ENCODE measurements at places on chromosomes 11 and 22. TPM values are rescaled to one million over a fixed set of nuclear protein-coding genes. Genes with fewer than 3 reads are reported as not detected.

DNA sequence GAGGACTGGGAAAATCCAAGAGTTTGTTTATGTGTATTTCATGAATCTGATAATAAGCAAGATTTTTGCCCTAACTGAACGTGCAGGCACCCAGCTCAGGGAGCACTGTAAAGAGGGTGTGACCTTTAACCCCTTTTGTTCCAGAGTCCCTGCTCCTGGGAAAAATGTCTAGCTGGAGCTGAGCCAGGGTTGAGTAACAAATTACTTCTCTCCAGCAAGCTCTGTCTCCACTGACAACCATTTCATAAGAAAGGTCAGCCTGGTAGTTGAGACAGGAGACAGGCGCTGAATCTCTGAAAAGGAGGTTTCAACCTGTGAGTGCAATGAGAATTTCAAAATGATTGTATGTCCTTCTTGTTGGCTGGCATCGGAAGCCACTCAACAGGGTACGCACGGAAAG, 156.4 kb upstream of the NARS2 start:
- DNase-seq, result no peak

DNA sequence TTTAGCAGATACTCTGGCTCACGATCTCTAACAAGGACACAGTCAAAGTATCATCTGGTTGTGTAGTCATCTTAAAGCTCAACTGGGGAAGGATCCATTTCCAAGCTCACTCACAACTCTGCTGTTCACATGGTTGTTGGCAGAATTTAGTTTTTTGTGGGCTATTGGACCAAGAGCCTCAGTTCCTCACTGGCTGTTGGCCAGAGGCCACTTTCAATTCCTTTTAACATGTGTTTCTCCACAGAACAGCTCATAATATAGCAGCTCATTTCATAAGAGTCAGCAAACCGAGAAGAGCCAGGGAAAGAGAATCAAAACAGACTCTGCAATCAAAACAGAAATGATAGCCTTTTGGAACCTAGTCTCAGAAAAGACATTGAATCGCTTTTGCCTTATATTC, 22.6 kb downstream of the IZUMO1R start:
- DNase-seq, result no peak

DNA sequence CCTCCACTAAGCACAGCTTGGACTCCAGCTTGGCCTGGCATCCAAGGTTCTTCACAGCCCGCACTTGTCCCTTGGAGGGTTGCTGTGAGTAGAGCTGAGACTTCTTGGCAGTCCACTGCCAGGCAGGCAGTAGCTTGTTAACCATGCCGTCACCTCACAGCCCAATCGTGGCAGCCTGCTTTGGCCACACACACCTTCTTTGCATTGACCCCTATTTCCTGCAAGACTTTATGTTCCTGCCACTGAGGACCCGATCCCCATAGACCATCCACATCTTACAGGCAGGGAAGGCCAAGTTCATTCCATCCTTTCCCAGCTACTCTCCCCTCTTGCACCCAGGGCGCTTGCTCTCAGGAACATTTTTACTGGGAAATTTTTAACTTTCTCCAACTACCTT, 2.5 kb upstream of the PYGM start:
- DNase-seq, result no peak

Gene NXPE4
- not detected for total RNA-seq

Gene CATSPER1
- 0.75 TPM for total RNA-seq

DNA sequence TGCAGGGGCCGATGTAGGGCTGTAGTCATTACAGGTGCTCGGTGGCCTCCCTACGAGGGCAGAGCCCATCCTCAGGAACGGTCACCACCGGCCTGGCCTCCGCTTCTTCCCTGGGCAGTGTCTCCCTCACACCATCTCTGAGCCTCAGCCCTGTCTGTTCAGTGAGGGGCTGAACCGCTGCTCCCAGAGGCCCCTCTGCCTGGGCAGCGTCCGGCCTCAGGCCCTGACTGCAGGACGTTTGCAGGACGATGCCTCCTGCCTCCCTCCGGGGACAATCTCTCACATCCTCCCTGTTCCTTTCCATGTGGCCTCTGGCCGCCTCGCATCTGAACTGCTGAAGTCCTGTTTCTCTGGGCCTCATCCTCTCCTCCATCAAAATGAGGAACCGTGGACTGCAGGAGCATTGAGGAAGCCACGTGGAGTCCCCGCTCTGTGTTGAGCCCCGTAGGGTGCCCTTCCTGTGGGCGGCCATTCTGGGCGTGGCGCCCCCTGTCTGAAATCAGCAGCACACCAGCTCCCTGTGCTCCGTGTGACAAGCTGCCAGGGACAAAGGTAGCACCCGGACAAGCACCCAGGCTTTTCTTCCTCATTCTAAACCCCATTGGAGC, 933.5 kb downstream of the BRD1 start:
- DNase-seq, result no peak

DNA sequence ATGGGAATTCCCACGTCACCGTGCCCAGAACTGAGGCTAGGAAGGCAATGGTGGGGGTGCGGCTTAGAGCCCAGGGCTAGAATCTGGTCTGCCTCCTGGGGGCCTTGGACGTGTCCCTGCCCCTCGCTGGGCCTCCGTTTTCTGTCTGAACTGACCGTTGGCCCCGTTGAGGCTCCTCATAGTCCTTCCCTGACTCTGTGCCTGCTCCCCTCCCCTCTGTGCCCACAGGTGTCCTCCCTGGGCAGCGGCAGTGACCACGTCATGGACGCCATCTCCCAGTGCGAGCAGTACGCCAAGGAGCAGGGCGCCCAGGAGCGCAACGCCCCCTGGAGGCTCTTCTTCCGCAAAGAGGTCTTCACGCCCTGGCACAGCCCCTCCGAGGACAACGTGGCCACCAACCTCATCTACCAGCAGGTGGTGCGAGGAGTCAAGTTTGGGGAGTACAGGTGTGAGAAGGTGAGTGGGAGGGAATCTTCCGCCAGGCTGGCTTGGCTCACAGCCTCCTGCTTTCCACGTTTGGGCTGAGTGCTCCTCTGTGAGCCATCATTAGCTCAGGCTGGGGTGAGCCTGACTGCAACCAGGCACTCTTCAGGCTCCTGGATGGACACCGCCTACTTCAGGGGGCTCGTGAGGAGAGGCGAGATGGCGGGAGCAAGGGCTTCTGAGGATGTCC, 63.9 kb downstream of the MYO7A start:
- no peak for DNase-seq

DNA sequence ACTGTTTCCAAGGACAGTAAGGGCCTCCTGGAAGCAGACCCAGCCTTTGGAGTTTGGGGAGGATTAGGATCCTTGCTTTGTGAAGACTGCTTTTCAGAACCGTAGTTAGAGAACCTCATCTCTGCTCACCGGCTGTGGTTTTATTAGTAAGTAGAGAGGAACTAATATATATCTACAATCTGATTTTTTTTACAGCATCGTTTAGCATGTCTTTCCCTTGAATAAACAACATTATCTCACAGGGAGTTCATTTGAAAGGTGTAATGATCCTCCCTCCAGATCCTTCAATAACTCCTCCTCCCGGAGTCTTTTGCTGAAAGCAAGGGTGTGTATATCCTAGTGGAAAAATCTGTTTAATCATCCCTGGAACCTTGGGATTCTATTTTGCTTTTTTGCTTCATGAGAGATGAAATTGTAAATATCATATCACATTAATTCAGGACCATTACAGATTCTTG, 132.7 kb downstream of the DBX1 start:
- no peak for DNase-seq

DNA sequence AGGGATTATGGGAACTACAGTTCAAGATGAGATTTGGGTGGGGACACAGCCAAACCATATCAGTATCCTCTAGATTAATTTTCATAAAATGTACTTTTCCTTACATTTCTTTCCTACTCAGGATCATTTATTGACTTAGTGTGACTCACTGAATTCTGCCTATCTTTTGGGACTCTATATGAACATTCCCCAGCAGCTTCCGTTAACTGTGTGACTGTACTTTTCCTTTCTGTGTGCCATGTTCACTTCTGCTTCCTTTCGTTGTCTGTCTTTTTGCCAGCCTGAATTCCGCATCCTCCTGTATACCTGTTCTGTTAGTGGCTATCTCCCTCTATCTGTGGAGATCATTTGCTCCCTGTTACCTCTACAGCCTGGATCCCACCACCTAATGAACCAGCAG, 48.8 kb downstream of the SPECC1L start:
- no peak for DNase-seq

DNA sequence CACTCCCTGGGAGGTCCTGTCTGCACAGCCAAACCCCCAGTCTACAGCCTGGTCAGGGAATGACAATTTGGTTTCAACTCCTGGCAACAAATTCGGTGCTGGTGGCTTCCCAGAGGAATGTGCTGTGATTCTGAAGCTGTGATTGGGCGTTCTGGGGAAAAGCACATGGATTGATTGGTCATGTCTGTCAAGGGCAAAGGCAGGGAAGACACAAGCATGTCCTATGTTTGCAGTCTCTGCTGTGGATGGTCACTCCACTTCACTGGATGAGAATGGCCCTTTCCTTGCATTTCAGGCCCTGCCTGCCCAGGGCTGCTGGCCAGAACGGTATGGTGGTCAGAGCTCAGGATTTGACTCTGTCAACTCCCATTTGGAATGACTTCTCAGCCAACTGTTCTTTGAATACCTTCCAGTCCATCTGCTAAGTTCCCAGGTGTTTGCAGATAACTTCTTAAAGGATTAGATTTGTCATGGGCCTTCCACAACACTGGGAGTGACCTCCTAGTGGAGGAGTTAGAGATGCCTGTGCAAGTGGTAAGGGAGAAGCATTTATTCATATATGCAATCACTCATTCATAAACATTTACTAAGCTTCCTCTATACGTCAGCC, 42.7 kb downstream of the SGSM1 start:
- no peak for DNase-seq

DNA sequence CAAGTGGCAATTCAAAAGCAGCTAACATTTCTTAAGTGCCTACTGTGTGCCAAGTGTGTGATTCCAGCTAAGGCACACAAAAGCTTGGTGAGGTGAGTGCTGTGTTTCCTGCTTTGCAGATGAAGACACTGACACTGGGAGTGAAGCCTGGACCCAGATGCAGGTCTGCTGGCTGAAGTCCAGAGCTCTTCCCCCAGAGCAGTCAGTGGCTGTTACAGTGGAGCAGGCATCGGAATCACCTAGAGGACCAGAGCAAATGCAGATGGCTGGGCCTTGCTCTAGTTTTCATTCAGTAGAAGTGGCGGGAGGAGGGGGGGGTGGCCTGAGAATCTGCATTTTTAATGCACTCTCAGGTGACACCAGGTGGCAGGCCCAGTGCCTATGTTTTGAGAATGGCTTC, 342.3 kb downstream of the CADM1 start:
- DNase-seq, result no peak

GRCh38 chr11:19929147-19929546, 216.5 kb downstream of the NAV2 start:
- no peak for DNase-seq

DNA sequence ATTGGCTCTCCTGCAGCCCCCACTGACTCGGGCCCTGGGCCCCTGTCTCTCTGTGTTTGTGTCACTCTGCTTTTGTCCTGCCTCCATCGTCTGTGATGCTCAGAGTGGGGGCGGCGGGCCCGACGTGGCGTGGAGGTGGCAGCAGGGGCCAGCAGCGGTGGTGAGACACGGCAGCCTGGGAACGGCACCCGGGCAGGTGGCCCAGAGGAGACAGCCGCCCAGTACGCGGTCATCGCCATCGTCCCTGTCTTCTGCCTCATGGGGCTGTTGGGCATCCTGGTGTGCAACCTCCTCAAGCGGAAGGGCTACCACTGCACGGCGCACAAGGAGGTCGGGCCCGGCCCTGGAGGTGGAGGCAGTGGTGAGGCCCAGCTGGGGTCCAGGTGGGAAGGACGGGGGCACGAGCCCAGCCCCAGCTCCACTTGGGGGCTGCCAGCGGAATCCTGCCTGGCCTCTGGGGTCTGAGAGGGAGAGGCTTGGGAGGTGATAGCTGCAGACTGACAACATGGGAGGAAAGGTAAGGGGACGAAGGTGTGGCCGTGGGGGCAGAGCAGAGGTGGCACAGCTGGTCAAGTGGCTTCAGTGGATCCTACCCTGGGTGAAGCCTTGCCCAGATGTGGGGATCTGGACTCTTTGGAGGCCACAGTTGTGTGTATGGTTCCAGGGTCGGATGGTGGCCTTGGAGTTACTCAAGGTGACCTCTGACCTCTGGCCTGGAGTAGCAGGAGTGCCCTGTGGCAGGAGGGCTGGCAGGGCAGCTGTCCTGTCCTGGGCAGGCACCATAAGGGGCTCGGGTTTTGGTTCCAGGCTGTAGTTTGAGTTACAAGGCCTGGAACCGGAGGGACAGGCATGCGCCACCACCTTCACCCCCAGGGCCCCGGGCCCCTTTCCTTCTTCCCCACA, 16.2 kb downstream of the RELT start:
- no peak for DNase-seq

DNA sequence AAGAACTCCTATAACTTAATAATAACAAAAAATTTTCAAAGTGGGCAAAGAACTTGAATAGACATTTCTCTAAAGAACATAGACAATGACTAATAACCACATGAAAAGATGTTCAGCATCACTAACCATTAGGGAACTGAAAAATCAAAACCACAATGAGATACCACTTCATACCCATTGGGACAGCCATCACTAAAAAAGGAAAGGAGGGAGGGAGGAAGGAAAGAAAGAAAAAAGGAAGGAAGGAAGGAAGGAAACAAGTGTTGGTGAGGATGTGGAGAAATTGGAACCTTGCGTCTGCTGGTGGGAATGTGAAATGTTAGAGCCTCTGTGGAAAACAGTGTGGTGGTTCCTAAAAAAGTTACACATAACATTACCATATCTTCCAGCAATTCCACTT, 55.8 kb downstream of the MS4A13 start:
- peak; percentile 11 for DNase-seq

DNA sequence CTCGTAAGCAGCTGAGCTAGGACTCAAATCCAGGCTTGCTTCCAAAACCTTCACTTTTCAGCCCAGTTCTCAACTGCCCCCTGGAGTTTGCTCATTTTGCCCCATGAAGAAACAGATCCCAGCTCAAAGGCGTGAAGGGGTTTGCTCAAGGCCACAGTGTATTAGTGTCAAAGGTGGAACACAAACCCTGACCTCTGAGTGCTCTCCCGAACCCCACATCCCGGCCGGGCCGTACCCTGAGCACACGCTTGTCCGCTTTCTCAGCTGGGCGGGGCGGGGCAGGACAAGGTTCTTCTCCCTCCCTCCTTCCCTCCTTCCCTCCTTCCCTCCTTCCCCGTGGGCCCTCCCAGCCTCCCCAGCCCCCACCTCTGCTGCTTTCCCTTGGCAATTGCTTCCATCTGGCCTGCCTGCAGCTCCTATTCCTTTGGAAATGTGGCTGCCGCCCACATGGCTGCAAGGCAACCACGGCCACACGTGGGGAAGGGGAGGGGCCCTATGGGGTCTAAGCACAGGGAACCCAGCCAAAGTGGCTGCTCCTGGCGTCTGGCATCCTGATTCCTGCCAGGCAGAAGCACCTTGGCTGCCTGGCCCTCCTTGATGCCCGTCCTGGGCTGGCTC, 4.1 kb downstream of the ST3GAL4 start:
- DNase-seq, result no peak

- DNase-seq, result no peak
Measured at GRCh38 chr22:33088418-33088817, 30.2 kb upstream of the SYN3 start.

- DNase-seq, result no peak
Measured at GRCh38 chr11:127049486-127049885, 48.9 kb upstream of the KIRREL3 start.

Gene ACRV1
- total RNA-seq, result not detected

Gene YWHAH
- 167 TPM for total RNA-seq

Gene CHRM4
- 0.29 TPM for total RNA-seq
